ENCODE measurements at places on chromosomes 6 and 20. TPM values are rescaled to one million over a fixed set of nuclear protein-coding genes. Genes with fewer than 3 reads are reported as not detected.

DNA sequence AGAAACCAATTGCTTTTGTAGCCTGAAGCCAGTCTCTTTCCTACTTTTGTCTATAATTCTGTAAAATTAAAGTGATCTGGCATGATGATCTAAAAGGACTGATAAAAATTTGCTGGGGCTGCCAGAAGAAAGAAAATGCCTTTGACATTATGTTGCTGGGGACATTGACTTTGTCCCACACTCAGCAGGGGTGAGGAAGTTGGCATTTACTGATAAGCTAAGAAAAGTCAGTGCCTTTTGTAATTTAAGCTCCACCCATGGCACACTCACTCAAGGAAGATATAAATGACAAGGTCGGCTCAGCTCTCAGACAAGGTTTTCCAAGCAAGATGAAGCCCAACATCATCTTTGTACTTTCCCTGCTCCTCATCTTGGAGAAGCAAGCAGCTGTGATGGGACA lies at the start of gene SEMG1:
SEMG1 (plus strand) TSS at position 309 of the 400 bp plus-strand sequence; CDS start at position 330, 21 bp downstream.
- H3K36me3 ChIP-seq = no peaks in the 10 kb centered on the region
- no peak within 1 kb of the TSS for H3K4me3 ChIP-seq
- peaks cover 20% of the 10 kb centered on the region for H3K27me3 ChIP-seq
- DNase-seq = no peak

- no peak for DNase-seq
- no peak overlapping the region for H3K4me3 ChIP-seq
- H3K4me1 ChIP-seq = no peaks in the 10 kb centered on the region
These were observed 11.2 kb downstream of the OGFRL1 start for GRCh38 chr6:71299541-71300470.

The ERVFRD-1 gene
- total RNA-seq = 0.69 TPM

- DNase-seq = no peak
- peaks cover 9% of the 10 kb centered on the region for H3K4me1 ChIP-seq
- no peak overlapping the region for H3K27ac ChIP-seq
- no peaks in the 10 kb centered on the region for H3K36me3 ChIP-seq
- H3K4me3 ChIP-seq = no peak overlapping the region
These were observed 36.4 kb downstream of the TAF4 start for GRCh38 chr20:62029296-62029695.

The VPS52 gene
- total RNA-seq = 80.8 TPM

Measured in adrenal gland (tissue), 19 donors.